ENCODE measurements at places on chromosomes 6 and 20. TPM values are rescaled to one million over a fixed set of nuclear protein-coding genes. Genes with fewer than 3 reads are reported as not detected.

GRCh38 chr6:69796073-69796641 is 653 bp downstream of the LMBRD1 start:
- peak; percentile 93 for DNase-seq

RBBP8NL gene
- polyA plus RNA-seq = 12.2 TPM

DNA sequence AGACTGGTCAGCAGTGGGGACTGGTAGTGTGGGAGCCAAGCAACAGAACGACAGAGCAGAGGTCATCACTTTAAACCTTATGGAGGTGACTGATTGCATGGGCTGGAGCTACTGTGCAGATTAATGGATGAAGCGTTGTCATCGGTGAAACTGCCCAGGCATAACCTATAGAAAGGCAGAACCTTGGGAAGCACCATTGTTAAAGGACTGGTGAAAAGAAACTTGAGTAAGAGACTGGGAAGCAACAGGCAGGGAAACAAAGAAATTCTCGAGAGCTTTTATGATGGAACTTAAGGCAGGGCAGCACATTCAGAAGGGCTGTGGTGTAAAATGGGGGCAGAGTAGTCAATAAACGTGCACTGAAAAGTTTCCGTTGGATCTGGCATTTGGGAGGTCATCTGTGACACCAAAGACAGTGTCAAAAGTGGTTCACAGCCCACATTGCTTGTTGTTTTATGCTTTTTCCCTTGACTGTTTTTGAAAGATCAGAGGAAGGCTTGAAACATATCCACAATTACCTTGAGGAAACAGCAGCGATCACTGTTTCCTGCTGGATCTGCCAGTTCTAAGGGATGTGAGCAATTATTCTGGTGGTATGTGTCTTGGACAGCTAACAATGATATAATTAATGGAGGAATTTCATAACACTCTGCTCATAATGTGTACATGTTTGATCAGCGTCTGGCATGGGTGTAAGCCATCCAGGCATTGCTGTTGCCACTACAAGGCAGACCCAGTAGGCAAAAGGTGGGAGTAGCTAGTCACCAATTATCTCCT is 62.7 kb downstream of the LRRC1 start:
- no peak for DNase-seq

DNA sequence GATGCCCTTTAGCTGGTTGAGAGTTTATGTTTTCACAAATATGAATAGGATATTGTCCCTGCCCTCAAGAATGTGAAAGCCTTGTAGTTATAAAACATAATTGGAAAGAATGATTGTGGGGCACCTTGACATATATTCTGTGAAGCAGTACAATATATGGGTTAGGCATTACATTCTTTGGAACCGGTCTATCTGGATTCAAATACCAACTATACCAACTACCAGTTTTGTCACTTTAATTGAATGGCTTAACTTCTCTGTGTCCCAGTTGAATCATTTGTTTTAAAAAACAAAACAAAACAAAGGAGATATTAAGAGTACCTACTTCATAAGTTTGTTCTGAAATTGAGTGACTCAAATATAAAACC is 146.5 kb downstream of the TBC1D32 start:
- DNase-seq = no peak

SLC44A4 gene
- polyA plus RNA-seq = 132 TPM

GRCh38 chr20:62046431-62046830 is 19.2 kb downstream of the TAF4 start:
- no peak for DNase-seq

NFATC2 gene
- polyA plus RNA-seq = 6.7 TPM

BANF2 gene
- polyA plus RNA-seq = not detected

SOX18 gene
- polyA plus RNA-seq = 26.8 TPM

DNA sequence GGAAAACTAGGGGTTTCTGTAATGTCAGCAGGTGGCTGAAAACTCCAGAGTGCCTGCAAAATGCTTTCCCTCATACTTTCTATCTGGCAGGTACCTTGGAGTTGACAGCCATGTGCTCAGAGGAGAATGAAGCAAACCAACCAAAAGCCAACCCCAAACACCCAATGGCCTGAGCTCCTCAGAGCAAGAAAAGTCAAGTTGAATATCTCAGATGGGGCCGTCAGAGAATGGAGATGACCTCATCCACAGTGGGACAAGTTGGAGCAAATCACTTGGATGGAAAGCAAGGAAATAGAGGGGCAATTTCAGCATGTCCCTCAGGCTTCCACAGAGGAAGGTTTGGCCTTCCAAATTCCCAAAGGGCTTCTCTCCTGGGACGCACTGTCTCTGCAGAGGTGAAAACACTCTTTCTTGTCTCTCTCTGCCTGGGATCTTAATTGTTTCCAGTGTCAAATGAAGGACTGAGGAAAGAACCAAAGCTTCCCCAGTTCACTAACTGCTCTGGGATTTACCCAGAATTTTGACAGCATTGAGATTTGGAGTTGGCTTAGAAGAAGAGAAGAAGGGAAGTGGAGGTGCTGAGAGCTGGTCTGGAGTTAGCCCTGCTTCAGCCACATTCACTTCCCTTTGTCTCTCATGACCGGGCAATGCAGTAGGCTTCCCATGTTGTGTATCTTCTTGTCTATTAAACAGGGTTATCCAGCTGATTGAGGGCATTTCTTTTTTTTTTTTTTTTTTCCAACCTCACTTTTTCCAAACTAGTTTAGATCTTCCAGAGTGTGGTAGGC is 42.2 kb downstream of the PRND start:
- DNase-seq = no peak

GRCh38 chr20:19974630-19975435 is 42.3 kb upstream of the NAA20 start:
- no peak for DNase-seq

DNA sequence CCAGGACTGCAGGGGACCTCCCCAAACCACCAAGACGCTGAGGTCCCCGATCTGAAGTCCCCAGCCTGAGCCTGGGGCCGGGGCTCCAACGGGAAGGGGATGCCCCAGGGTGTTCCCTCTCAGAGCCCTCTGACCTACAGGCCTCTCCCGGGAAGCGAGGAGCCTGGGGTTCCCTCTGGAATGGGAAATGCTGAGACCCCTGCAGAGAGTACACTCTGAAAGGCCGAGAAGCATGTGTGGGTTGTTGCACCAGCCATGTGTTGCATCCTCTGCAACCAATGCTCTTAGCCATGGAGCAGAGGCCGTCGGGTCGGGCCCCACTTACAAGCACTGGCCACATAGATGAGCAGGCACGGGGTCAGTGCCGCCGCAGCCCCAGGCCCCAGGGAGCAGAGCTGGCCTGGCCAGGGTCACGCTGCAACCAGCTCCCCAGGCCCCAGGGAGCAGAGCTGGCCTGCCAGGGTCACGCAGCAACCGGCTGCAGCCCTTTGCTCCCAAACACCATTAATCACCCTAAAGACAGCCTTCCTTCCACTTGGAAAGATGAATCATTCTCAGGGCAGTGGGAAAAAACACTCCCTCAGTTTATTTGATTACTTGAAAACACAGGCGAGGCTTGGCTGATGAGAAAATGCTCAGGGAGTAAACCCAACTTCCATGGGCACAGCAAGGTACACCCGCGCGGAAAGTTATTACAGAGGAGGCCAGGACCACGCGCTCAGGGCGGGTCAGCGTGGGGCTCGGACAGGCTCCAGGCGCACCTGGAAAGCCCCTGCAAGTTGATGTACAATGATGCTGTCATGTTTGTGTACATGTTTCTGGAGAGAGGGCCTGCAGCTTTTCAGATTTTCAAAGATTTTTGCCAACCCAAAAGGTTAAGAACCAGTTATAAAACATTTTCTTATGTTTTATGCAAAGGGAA is 78.0 kb upstream of the AFDN start:
- peak; percentile 32 for DNase-seq

DNA sequence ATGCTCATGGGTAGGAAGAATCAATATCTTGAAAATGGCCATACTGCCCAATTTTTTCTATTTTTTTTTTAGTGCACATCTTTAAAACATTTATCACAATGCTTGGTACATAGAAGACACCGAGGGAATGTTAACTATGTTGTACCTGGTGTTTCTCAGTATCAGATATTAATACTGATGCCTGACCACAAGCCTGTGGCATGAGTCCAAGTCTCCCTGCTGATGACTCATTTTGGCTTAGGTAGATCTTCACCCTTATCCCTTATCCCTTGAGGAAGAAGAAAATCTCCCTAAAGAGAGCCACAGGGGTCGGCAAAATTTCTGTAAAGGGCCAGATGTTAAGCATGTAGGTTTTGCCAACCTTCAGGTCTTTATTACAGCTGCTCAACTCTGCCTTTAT is 14.5 kb downstream of the CD109 start:
- no peak for DNase-seq

DNA sequence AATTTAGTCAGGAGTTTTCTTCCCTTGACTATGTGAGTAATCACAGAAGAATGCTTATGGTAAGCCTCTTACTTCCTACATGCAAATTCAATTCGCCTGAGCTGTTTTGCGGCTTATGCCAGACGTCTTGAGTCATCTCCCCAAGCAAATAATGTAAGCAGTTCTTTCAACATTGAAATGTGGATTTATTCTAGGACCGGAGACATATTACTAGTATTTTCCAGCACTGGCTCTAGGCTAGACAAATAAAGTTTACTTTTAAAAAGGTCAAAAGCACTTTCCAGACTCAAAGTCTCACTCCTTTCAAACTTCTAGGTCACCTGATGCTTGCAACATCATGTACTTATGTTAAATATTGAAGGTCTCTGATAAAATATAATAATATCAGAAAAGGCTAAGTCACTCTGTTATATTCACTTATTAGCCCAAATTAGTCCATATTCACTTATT is 38.1 kb upstream of the NOX3 start:
- no peak for DNase-seq

- no peak for DNase-seq
Observed at GRCh38 chr20:58840816-58841538, 9.7 kb downstream of the GNAS-AS1 start.

DNA sequence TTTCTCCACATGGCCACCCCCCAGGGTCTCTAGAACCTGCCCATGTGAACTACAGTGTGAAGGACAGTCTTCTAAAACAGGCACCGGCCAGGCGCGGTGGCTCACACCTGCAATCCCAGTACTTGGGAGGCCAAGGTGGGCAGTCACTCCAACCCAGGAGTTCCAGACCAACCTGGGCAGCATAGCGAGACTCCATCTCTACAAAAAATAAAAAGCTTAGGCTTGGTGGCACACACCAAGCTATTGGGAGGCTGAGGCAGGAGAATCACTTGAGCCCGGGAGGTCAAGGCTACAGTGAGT is 13.7 kb downstream of the ACSS1 start:
- no peak for DNase-seq

- no peak for DNase-seq
Observed at GRCh38 chr6:53410508-53411258, 61.9 kb upstream of the ELOVL5 start.
